Stimulated activated CD4-positive, alpha-beta T cell treated with anti-CD3 and anti-CD28 coated beads, Interleukin-4, amount 100 ng/mL, for 1 hour (primary cell): ENCODE measurements at places on chromosomes 13 and 19.

- no peak for DNase-seq
Observed at GRCh38 chr13:48629277-48629676, 24.5 kb upstream of the CYSLTR2 start.

DNA sequence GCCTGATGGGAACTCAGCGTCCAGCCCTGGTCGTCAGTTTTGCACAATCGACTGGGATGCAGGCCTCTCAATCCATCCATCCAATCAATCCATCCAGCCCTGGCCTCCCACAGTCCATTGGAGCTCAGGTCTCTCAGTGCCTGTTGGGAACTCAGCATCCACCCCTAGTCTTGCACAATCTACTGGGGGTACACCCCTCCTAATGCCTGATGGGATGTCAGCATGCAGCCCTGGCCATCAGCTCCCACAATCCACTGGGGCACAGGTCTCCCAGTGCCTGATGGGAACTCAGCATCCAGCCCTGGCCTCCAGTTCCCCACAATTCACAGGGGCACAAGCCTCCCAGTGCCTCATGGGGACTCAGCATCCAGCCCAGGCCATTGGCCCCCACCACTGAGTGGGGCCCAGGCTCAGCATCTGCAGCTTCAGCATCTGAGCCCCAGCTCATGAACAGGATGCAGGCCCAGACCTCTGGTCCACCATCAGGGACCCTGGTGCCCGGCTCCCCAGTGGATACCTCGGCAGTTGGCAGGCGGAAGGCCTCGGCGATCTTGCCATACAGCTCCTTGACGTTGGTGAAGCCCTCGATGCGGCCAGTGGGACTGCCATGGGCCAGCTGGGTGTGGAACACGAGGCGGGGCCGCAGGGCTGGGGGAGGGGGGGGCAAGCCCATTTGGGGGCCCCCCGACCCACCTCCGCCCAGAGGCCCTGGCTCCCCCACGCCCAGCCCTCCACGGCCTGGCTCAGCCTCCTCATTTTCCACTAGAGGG is 7.2 kb upstream of the PTGER1 start:
- no peak for DNase-seq

DNA sequence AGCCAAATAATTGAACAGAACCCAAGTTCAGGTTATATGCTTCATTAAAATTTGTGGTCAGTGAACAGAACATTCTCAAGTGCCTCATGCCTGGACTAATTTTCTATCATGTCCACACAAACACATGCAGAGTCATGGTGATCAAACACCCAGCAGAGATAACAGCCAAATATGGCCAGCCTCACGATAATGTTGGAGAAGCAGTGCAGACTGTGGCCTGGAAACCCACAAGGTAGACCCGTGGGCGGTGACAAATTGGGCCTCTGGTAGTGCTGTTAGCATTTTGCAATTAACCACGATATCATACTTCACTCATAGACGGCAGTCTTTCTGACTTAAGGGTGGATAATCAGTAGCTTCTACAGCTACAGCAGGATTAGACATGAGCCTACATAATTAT is 35.0 kb upstream of the VWA8 start:
- no peak for DNase-seq

- no peak for DNase-seq
Observed at GRCh38 chr13:52599848-52600603, 42.2 kb upstream of the HNRNPA1L2 start.

DNA sequence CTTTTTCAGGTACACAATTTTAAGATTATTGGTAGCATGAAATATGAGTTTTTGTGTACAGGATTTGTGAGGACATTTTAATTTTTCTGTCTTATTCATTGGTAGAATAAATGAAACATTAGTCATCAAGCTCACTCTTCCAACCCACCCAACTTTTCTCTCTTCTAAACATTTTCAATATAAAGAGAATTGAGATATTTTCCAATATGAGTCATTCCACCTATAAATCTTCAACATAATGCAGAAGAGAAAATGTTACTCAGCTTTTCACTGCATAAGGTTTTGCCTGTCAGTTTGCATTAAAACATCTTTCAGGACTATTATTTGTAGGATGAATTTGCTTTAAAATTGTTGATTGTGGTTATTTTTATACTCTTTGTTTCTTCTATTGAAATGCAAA is 330.7 kb downstream of the PCDH20 start:
- no peak for DNase-seq

DNA sequence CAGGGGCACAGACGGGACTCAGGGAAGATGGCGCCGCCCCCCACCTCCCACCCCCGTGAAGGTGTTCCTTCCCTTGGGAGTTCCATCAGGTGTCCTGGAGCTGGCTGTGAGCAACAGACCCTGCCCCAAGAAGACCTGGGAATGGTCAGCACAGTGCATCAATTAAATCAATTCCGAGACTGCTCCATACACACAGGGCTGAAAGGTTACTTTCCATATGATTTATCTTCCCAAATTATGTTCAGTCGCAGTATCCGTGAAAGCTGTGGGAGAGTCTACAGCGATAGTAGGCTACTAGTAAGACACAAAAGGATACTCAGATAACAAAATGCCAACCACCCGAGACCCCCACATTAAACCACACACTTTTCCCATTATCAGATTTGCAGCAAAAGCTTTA is 71.8 kb upstream of the PABPC3 start:
- DNase-seq, result no peak

GRCh38 chr13:58907347-58907746 is 1256.4 kb downstream of the DIAPH3 start:
- DNase-seq, result no peak

GRCh38 chr13:96652506-96652905 is 341.8 kb downstream of the OXGR1 start:
- DNase-seq, result no peak

- peak; percentile 9 for DNase-seq
Observed at GRCh38 chr13:98910501-98910951, 67.3 kb downstream of the DOCK9 start.

- no peak for DNase-seq
Observed at GRCh38 chr19:3954107-3954506, 16.8 kb downstream of the DAPK3 start.

- no peak for DNase-seq
Observed at GRCh38 chr13:111943229-111943795, 123.6 kb upstream of the SOX1 start.

DNA sequence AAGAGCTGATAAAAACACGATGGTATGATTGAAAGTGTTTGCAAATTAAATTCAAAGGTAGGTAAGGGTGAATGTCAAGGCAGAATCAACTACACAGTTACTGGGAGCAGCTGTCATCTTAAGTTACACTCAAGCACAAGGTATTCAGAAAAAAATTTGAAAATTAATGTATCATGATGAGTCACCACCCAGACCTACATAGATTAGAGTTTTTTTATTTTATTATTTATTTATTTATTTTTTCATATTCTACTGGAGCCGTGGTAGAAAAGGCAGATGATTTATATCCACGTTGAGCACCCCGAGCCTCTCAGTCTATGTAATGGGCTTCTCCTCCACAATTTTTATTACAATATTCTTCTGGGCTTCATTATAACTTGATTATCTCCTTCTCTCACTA is 728.9 kb upstream of the ARGLU1 start:
- no peak for DNase-seq

- DNase-seq, result no peak
Observed at GRCh38 chr13:47865883-47866282, 135.2 kb downstream of the SUCLA2 start.

GRCh38 chr19:6362027-6362350 is 658 bp downstream of the CLPP start:
- DNase-seq, result no peak

GRCh38 chr19:3986260-3987041 is 1.2 kb upstream of the EEF2 start:
- DNase-seq, result peak; percentile 52

GRCh38 chr19:29277102-29277501 is 64.2 kb upstream of the UQCRFS1 start:
- DNase-seq, result peak; percentile 22

DNA sequence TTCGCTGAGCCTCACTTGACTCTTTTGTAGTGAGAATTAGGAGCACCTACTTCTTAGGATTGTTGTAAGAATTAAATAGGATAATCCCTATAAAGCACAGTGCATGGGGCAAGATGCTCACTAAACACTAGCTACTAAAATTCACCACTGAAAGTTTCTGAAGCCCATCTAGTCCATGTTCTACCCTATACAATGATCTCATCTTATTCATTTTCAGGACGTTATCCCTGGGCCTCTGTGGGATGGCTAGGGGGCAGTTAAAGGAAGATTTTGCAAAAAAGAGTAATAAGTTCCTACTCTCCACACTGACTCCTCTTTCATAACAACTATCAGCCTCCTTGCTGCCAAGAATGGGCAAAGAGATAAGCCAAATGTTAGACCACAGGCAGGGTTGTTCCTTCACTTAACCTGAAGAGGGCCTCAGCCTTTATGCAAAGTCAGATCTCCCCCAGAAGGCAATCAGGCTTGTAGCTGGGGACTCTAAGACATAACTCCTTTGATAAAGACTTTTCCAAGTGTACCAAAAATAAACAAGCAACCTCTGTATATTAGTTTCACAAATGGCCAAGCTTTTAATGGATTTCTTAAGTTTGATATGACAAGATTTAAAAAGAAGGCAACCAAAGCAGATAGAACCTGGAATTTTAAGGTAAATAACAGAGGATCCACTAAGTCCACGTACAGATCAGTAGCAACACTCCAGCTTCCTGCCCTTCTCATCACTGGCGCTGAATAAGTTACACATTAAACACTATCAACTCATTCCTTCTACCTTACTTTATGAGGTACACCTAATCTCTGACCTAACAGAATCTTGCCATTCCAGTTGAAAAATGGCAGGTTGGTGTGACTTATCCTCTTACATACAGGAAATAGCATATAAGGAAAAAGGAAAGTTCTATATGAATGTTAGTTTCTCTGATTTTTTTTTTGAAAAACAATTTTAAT is 44.4 kb downstream of the ELF1 start:
- DNase-seq, result no peak

DNA sequence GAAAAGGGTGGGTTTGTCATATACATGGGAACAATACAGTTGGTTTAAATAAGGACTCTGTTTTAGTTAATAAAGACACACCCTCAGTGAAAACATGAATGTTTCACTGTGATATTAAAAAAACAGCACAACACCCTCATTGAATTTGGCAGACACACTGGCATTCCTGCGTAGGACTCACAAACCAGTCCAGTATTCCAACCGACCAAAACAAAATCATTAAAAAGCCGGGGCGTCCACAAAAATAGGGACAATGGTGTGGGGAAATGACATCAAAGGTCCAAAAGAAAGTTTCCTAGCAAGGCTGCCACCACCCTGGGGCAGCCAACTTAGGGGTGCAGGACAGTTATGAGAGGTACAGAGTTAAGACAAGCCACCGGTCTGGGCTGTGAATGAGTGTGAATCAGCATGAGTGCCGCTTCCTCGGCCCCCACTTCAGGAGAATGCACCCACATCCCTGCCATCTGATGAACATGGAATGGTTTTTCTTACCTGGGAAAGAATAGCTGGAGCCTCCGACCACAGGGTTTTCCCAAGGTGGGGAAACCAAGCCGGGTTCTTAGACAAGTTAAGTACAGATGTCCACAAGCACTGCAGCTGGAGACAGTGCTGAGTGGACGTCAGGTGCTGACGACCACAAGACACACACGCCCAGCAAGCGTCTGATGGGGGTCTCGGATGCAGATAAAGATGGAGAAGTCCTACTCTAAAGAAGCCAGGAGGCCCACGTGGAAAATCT is 73.3 kb downstream of the KLF2 start:
- no peak for DNase-seq

GRCh38 chr13:57629821-57630235 is 1.7 kb upstream of the PCDH17 start:
- peak; percentile 38 for DNase-seq

GRCh38 chr13:93477238-93477637 is 250.6 kb downstream of the GPC6 start:
- DNase-seq, result no peak

- DNase-seq, result peak; percentile 61
Observed at GRCh38 chr19:1651568-1652291, 685 bp downstream of the TCF3 start.

DNA sequence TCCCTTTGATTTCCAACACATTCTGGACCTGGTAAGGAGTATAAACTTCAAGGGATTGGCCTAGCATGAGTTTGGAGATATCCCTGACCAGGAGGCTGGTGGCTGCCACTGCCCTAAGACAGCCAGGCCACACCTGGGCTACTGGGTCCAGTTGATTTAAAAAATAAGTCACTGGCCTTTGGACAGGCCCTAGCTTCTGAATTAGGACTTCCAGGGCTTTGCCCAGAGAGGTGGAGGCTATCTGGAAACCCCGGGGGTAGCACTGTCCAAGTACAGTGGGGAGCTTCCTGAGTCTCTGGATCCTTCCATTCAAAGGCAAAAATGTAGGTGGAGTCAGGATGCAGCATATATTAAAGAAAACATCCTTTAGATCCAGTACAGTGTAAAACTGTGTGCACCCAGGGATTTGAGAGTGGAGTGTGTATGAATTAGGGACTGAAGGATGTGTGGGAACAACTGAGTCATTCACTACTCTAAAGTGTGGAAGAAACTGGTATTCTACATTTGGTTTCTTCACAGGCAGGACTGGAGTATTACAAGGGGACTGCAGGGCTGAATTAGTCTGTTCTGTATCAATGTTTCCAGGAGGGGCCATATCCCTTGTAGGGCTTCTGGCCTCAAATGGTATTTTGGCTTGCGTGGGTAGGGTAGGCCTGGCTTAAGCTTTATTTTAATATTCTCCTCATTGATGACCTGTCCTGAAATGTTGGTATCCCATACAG is 14.8 kb upstream of the FCGBP start:
- no peak for DNase-seq

GRCh38 chr13:97491452-97491851 is 57.5 kb downstream of the RAP2A start:
- no peak for DNase-seq

GRCh38 chr13:77333594-77333993 is 6.7 kb upstream of the MYCBP2 start:
- no peak for DNase-seq
